ENCODE measurements at places on chromosomes 6 and 20. TPM values are rescaled to one million over a fixed set of nuclear protein-coding genes. Genes with fewer than 3 reads are reported as not detected.
A peak's percentile ranks its signal among the peaks of the same experiment; 100 is the strongest.

GRCh38 chr20:2658414-2659354, 5.3 kb downstream of the IDH3B start:
- DNase-seq, result peak; percentile 33

DNA sequence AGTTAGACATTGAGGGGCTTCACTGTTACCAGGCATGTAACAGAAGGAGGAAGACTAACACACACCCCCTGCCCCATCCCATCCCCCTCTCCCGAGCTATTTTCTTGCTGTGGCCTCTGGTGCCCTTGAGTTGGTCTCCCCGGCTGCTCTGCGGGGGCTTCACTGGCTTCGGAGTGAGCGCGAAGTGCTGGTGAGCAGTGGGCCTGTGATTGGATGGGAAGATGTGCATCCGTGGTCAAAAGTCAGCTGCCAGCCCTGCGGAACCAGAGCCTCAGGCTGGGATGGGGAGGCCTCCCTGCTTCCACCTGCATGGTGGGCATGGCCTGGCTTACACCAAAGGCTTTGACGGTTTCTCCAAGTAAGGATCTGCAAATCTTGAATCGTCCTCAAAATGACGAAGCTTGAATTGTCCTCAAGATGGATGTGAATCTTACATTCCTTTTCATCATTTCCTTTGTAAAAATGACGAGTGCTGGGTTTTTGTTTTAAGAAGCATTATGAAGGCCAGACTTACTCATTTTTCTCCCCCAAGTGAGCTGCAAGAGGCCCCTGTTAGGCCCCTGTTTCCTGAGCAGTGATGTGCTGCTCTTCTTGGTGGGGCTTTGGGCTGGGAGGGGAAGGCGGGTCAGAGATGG, 23.7 kb downstream of the SPATA2 start:
- DNase-seq, result no peak

DNA sequence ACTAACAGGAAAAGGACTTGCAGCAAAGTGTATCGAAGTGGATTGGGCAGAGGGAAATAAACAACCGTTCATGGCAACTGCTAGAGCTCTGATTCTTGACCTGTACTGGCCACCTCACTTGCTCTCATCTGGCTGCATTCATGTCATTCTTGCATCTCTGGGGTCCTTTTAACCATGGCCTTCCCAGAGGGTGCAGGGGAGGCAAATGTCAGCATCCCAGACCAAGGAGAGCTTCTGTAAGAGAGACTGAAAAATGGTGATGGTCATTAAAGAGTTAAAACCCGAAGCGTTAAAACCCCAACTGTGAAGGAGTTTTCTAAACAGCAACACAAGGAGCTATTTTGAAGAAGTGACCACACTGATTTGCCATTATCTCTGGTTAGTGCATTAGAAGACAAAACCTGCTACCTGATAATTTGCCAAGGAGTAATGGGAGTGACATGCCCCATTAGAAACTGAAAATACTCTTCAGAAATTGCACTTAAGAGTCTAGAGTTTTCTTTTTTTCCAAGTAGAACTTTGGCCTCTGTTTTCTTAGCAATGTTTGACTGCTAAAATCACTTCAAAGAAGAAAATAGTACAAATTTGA, 62.4 kb downstream of the APCDD1L start:
- no peak for DNase-seq

DNA sequence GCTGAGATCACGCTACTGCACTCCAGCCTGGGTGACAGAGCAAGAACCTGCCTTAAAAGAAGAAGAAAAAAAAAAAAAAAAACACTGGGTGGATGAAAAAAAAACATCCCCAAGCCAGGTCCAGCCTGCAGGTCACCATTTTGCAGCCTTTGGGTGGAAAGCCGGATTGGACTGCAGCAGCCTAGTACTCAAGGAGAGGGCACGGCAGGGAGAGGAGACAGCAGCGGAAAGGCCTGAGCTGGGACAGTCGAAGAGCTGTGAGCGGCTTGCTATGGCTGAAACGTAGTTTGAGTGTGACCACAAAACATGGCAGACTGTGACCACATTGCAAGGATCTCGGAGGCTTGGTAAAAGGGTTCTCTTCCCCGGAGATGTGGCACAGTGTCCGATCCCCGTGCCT, 173.0 kb downstream of the NFATC2 start:
- no peak for DNase-seq

GRCh38 chr20:59428441-59429205, 128.2 kb downstream of the EDN3 start:
- no peak for DNase-seq

GRCh38 chr6:136208783-136209182, 41.3 kb downstream of the MTFR2 start:
- DNase-seq, result no peak

DNA sequence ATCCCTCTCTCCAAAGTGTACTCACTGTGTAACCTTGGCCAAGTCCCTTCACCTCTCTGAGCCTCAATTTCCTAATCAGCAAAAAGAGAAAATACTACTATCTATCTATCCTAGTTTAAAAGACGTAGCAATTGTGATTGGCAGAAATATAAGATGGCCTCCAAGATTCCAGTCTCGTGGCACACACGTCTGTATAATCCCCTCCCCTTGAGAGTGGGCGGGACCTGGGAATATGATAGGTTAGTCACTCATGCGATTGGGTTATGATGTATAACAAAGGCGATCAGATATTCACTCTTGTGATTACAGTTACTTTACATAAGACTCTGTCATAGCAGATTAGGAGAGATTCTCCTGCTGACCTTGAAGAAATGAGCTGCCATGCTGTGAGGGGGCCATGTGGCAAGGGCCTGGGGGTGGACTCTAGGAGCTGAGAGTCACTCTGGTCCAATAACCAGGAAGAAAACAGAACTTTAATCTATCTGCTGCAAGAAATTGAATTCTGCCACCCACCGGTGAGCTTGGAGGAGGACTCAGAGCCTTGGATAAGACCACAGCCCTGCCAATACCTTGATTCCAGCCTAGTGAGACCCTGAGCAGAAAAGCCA, 6.0 kb downstream of the CPNE5 start:
- no peak for DNase-seq

DNA sequence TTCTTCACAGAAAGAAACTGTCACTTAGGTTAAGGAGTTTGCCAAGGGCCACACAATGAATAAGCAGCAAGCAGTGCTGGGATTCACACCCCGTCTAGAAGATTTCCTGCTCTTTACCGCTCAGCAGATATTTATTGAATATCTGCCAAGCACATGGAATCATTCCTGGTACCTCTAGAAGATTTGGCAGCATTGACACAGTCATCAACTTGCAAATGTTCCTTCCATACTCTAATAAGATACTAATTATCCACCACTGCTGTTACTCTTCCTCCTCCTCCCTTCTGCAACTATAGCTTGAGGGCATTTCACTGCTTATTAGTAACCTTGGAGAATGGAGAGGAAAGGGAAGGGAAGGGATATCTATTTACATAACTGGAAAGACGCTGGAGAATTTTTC, 13.0 kb downstream of the MOXD1 start:
- DNase-seq, result no peak

GRCh38 chr20:53635221-53635620, 41.6 kb upstream of the ZNF217 start:
- no peak for DNase-seq

DNA sequence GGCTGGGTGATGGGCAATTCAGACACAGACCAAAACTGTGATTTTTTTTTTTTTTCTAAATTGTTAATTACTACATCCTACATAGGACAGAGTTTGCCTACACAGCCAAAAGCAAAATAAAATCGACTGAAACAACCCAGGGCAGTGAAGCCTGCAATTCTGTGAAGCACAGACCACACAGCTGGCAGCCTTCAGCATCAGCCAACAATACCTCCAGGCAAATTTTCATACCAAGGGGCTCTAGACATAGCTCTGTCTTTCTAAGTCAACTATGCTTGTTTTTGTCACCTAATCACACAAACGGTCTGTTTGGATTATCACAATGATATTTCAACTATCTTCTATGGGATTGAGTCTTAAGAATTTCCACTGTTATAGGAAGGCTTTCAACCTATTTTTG, 17.6 kb downstream of the RMND1 start:
- no peak for DNase-seq

GRCh38 chr20:51319522-51319921, 223.0 kb downstream of the NFATC2 start:
- DNase-seq, result no peak

GRCh38 chr6:41375598-41376151, 40.3 kb downstream of the NCR2 start:
- DNase-seq, result no peak

DNA sequence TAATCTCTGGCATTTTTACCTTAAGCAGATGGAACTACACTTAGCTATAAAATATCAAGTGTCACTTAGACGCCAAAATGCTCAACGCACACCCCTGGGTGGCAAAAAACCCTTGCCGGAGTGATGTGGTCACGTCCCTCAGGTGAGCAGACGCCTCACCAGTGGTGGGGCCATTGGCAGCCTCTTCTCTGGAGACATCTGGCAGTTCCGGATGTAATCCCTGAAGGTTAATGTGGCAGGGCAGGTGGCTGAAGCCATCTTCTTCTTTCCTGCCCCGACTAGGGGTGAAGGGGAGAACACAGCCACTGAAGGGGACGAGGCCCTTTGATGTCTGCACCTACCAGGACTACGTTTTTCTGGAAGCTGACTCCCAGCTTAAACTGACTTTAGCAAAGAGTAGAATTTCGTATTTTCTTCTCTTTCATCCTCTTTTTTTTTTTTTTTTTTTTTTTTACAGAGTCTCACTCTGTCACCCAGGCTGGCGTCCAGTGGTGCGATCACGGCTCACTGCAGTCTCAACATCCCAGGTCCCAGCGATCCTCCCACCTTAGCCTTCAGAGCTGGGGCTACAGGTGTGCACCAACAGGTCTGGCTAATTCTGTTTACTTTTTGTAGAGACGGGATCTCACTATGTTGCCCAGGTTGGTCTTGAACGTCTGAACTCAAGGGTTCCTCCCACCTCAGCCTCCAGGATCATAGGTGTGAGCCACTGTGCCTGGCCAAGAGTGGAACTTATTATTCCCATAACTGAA, 152.1 kb downstream of the TTLL2 start:
- no peak for DNase-seq

- DNase-seq, result no peak
Measured at GRCh38 chr6:80233262-80233661, 126.8 kb downstream of the BCKDHB start.

- DNase-seq, result no peak
Measured at GRCh38 chr6:43973357-43973756, 153.9 kb downstream of the MRPL14 start.

DNA sequence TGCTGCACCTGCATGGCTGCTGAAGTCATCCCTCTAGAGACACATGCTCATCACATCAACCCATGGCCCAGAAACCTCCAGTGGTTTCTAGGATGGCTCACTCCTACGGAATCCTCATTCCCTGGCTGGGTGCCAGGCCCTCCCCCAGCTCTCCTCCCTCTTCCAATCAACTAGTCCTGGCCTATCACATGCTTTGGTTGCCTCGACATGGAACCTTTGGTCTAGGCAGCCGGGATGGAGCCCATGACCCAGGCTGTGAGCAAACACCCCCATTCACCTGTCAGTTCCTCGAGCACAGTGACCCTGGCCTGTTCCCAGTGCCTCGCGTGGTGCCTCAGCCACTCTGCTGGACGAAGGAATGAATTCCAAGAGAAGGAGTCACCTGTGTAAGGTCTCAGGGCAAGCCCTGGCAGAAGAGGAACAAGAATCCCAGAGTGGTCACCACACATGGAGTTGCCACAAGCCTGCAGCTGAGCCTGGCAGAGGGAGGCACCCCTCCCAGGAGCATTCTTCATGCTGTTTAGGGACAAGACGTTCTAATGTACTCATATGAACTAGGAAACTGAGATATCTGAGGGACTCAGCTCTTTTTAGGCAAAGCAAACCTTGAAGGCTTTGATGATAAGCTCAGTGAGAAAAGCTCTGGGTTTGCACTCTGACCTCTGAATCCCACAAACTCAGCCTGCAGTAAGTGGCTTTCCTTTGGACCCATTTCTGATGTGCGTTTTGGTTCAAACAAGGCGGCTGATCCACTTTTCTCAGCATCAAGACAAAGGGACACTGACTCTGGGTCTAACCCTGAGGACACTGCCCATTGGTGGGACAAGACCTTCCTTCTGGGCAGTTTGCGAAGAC, 40.2 kb downstream of the PPP1R3G start:
- DNase-seq, result no peak

DNA sequence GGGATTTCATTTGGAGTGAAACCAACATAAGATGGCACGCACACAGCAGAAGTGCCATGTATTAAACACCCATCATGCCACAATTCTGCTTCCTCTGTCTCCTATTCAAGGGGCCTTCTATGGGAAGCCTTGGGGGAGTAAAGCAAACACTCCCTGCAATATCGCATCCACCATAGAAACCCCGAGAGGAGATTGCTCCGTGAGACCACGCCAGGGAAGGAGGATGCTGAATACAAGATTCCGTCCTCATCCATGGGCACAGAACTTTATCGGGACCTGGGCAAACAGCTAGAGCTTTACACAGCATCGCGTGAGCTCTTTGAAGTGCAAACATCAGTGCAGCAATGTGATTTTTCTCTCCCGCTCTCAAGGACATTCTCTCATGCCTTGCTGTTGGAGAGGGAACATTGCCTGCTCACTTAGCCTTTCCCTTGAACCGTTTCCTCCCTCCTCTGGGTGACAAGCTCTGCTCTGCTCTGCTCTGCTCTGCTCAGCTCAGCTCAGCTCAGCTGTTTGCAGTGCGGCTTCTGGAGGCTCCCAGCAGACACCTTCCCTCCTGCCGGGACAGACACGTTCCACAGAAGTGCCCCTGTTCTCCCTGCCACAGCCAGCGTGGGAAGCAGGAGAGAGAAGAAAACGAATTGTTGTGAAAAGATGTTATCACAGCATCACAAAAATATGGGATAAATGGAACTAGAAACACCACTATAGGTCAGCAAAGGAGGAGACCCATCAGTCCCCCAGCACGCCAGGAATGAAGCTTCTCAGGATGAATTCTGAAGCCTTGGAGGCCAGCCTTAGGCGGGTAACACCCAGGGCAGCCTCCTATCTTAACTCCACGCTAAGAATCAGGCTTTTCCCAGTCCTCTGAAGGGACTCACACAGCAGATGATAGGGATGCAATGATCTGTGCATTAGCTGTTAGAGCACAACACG, 48.2 kb downstream of the RNASET2 start:
- DNase-seq, result no peak

Gene GSTA3
- not detected for total RNA-seq

Gene TNXB
- total RNA-seq, result 1.2 TPM

Gene SSTR4
- total RNA-seq, result not detected

Gene BPIFB1
- not detected for total RNA-seq

Gene GNAS-AS1
- 1.3 TPM for total RNA-seq

Gene ELOVL4
- total RNA-seq, result 2.2 TPM

Gene DEFB124
- total RNA-seq, result not detected

Gene TOX2
- 0.45 TPM for total RNA-seq

Gene CCN5
- not detected for total RNA-seq

Gene LST1
- total RNA-seq, result 29.1 TPM

Gene COL9A3
- total RNA-seq, result 1.0 TPM

Gene TSBP1
- not detected for total RNA-seq

Gene TRERF1
- 6.9 TPM for total RNA-seq

Gene GMPR
- total RNA-seq, result 3.3 TPM

Measured in activated naive CD8-positive, alpha-beta T cell treated with anti-CD3 and anti-CD28 coated beads for 36 hours (primary cell).